ENCODE measurements at places on chromosomes 12 and 14. TPM values are rescaled to one million over a fixed set of nuclear protein-coding genes. Genes with fewer than 3 reads are reported as not detected.

The AMN gene
- 0.58 TPM for total RNA-seq

The RTRAF gene
- 152 TPM for total RNA-seq

The TMPRSS12 gene
- total RNA-seq, result not detected

The ZNF384 gene
- total RNA-seq, result 18.2 TPM

The MAP1LC3B2 gene
- 0.71 TPM for total RNA-seq

The FAIM2 gene
- total RNA-seq, result 3.6 TPM

The KLHL33 gene
- total RNA-seq, result 1.1 TPM

The VPS33A gene
- 14.0 TPM for total RNA-seq

The TAS2R7 gene
- total RNA-seq, result not detected

The KITLG gene
- total RNA-seq, result 17.9 TPM

The KRT82 gene
- total RNA-seq, result not detected

The BEGAIN gene
- total RNA-seq, result 2.0 TPM

Data from muscle of leg (tissue), 16 donors.